ENCODE measurements at places on chromosomes 6 and 20.

DNA sequence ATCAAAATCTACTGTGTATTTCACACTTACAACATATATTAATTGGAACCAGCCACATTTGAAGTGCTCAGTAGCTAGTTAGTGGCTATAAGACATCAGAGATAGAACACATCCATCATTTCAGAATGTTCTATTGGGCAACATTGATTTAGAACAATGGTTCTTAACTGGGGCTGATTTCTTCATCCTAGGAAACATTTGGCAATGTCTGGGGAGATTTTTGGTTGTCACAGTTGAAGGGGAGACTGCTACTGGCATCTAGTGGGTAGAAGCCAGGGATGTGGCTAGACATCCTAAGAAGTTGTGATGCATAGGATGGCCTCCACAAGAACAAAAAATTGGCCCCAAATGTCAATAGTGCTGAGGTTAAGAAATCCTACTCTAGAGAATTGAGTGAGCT is 132.5 kb downstream of the OLIG3 start:
- DNase-seq = no peak

DNA sequence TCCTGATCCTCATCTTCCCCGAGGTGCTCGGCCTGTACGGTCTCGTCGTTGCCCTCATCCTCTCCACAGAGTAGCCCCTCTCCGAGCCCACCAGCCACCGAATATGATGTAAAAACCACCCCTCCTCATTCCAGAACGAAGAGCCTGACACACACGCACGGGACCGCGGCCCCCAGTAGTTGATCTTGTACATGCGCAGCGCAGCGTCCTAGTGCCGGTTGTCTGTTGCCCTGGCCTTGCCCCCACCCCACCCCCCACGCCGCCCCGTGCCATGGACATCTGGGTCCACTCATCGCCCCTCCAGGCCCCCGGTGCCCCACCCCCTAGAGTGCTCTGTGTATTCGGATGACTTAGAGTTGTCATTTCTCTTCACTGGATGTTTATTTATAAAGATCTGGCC is 5.2 kb upstream of the PRPH2 start:
- DNase-seq = no peak

- DNase-seq = peak; percentile 57
These were observed 126.7 kb downstream of the BCAS1 start for GRCh38 chr20:53943522-53944291.

DNA sequence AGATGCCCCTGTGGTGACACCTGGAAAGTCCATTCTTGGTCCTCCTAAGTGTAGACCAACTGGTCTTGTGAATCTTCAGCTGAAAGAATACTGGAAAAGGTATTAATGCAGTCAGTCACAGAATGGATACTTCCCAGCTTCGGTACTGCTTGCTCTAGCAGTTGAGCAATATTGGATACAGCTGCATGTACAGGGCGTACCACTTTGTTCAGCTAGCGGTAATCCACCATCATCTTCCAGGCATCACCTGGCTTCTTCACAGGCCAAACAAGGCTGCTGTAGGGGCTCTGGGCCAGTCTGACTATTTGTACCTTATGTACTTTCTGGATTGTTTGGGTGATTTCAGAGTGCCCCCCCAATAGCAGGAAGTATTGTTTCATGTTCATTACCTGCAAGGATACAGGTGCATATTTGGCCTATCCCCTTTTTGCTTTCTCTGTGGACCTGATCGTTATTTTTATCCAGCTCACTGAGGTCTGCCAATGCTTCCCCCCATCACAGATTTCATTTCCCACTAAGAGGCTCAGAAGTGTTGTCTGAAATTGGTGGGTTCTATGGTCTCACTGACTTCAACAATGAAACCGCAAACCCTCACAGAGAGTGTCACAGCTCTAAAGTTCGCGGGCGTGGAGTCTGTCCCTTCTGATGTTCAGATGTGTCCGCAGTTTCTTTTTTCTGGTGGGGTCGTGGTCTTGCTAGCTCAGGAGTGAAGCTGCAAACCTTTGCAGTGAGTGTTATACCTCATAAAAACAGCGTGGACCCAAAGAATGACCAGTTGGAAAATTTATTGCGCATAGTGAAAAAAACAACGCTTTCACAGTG is 52.2 kb downstream of the TRIM27 start:
- DNase-seq = no peak

- DNase-seq = no peak
These were observed 10.2 kb upstream of the PEX7 start for GRCh38 chr6:136812174-136812573.

DNA sequence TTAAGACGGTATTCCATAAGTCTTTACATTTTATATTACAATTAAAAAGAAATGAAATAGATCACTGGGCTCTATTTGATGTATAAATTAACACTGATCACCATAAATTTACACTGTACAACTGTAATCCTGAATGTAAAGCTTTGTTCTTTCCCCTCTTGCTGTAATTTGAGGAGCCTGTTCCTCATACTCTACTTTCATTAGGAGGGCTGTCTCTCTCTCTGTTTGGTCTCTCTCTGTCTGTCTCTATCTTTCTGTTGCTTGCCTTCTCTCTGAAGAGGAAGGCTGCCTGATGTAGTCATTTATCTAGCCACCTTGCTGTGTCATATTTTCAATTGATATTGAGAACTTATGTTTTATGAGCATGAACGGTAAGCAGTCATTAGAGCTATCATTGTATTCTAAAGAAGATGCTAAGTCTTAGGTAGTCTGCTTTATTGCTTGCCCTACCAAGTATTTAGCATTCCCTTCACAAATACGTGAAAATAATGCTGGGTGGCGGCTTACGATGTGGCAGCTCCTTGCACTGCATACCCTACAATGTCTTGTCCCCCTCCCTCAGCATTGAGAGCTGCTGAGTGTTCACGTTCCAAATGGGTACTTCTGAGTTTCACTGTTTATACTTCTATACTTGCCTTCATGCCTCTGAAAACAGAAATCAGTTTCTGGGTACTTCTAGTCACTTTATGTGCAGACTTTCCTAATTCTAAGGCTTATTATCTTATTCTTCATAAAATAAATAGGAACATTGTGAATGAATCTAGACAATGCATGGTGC is 205.5 kb downstream of the NKAIN2 start:
- no peak for DNase-seq

- DNase-seq = no peak
These were observed 142.4 kb downstream of the ISM1 start for GRCh38 chr20:13363473-13363872.

GRCh38 chr20:40572251-40572650 is 116.8 kb downstream of the MAFB start:
- no peak for DNase-seq

DNA sequence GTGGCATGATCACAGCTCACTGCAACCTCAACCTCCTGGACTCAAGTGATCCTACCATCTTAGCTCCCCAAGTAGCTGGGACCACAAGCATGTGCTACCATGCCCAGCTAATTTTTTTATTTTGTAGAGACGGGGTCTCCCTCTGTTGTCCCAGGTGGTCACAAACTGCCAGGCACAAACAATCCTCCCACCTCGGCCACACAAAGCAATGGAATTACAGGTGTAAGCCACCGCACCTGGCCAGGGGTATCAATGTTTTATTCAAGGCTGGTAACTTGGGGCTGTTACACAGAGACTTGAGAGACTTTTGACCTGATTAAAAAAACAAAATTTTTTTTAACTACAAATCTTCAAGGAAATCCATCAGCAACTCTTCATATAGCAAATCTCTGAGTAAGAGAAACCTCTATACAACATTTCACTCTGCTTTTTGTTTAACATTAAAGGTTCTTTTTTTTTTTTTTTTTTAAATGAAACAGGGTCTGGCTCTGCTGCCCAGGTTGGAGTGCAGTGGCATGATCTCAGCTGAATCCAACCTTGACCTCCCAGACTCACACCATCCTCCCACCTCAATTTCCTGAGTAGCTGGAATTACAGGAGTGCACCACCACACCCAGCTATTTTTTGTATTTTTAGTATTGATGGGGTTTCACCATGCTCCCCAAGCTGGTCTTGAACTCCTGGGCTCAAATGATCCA is 5.9 kb downstream of the EIF2S2 start:
- no peak for DNase-seq

DNA sequence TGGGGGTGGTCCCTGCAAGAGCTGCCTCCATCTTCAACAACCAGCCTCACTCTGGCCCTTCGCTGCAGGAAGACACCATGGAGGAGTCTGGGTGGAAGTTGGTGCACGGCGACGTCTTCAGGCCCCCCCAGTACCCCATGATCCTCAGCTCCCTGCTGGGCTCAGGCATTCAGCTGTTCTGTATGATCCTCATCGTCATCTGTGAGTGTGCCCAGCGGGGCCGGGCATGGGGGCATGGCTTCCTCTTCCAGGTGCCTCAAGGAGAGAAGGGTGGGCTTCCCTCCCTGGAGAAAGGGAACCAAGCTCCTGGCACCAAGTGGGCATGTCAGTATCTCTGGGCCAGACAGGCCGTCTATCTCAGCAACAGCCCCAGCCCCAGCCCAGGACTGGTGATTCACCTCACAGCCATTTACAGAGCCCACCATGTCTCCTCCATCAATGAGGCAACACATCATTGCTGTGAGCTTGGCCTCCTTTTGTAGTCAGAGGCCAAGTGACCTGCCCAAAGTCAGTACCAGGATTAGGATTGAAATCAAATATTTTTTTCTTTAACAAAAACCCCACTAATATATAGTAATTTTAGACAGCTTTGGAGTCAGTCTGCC is 40.2 kb downstream of the TM9SF4 start:
- DNase-seq = no peak

GRCh38 chr6:123802351-123802696 is 1.3 kb upstream of the NKAIN2 start:
- no peak for DNase-seq

- DNase-seq = no peak
These were observed 52.8 kb upstream of the MPC1 start for GRCh38 chr6:166435574-166435973.

Measured in GM12865 (cell line).